ENCODE measurements at places on chromosomes 11 and 22. TPM values are rescaled to one million over a fixed set of nuclear protein-coding genes. Genes with fewer than 3 reads are reported as not detected.

C22orf15 gene
- not detected for total RNA-seq

DNA sequence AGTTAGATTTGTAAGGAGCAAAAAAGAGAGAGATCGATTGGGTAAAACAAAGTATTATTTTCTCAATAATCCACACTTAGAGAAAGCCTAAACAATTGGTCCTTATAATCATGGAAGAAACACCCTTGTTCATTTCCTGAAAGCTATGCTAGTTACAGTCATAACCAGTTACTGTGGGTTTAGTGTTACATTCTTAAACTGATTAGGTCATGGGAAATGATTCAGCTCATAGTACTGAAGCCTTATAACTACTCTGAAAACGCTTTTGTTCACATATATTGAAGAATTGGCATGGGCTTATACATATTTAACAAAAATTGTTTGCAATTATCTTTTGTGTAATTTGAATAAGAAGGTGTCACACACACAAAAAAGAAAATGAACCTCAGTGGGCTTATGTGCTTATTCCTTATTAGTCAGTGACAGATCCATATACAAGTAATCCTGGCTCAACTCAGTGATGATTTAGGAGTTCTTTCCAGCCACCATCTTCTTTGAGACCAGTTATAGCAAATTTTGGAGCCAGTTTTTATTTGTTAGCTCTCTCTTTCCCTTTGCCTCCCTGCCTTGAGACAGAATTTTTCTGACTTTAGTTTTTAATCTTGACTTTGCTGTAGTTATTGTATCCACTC is 198.5 kb upstream of the CTSC start:
- DNase-seq, result no peak

DNA sequence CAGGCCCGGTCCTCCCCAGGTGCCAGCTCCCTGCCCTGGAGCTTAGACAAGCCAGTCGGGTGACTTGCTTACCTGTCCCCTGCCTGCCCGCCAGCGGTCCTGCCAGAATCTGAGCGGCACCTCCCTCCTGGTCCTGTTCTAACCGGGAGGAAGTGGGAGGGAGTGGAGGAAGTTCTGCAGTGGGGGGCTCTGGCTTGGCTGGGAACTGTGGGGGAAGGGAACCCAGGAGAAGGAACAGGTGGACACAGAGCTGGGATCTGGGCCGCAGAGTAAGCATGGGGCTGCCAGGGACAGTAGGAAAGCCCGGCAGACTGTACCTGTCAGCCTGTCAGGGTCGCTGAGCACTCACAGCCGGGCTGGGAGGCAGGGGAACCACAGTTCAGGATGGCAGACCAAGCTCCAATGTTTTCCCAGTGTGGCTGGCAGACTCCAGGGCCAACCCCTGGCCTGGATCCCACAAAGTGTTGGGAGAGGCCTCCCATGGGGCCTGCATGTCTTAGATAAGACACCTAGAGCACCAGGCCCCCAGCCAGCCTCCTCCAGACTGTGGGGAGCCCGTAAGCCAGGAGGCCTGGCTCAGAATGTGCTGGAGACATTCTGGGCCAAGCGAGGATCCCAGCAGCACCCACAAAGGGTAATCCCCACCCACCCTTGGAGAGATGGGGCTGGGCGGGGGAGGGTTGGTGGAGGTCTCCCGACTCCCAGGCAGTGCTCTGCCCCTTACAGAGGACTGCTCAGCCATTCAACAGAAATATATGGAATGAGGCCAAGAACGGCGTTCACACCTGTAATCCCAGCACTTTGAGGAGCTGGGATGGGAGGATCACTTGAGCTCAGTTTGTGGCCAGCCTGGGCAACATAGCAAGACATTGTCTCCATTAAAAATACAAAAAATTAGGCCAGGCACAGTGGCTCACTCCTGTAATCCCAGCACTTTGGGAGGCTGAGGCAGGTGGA is 2.3 kb downstream of the CYB5R3 start:
- no peak for DNase-seq

DNA sequence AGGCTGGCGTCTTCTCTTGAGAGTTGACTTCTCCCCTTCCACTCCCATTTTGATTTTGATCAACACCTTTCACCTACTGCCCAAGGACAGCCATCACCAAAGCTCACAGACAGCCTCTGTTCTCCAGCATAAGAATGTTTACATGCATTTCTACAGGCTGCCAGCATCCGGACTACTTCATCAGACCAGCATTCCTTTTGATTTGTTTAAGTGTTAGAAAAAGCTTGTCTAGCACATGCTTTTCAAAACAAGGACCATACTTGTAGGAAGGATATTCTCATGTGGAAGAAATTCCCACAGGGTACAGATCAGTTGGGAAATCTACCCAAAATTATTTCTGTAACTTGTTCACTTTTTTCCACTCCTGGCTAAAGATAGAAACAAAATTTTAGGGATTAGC is 6.2 kb upstream of the KCNA4 start:
- no peak for DNase-seq

- no peak for DNase-seq
These were observed 51.9 kb upstream of the CDON start for GRCh38 chr11:126114486-126115126.

DNA sequence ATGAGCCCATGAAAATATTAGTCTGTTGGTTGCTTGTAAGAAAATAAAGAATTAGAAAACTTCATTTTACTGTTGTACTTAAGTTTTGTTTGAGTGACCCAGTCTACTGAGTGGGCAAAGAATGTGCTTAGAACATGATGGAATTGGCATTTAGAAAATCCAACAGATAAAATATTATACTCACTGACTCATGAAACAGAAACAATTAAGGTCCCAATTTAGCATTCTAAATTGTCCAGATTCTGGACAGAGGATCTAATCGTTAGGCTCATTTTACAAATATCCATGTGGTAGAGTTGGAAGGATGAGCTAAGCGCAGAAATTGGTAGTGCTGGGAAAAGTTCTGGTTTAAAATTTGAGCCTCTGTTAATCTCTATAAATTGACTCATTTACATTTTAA is 45.4 kb downstream of the METTL15 start:
- no peak for DNase-seq

Measured in natural killer cell (primary cell).